EH (cell line): ENCODE measurements at places on chromosomes 6 and 20.

DNA sequence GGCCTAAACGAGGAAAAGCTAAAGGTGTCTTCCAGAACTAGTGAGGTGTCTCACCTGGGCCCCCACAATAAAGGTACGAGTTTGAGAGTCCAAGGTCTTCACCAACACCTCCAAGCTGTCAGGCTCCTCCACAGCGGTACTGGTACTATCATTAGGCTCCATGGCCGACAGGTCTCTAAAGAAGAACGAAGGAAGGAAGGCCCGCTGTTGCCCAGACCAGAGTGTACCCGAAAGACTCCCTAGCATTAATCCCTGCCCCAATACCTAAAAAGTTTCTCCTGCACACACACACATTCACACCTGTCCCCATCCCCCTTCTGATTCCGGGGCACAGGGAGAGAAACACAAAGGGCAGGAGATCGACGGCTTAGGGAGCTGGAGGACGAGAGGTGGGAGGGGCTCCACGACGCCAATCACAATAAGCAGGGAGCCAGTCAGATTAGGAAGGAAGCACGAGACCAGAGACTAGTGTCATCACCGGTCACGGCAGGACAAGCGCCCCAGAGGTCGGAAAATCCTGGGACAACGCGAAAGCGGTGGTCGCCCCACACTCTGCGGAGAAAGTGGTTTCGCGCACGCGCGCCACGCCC lies 764 bp downstream of the BAG6 start:
- peak; percentile 89 for DNase-seq

DNA sequence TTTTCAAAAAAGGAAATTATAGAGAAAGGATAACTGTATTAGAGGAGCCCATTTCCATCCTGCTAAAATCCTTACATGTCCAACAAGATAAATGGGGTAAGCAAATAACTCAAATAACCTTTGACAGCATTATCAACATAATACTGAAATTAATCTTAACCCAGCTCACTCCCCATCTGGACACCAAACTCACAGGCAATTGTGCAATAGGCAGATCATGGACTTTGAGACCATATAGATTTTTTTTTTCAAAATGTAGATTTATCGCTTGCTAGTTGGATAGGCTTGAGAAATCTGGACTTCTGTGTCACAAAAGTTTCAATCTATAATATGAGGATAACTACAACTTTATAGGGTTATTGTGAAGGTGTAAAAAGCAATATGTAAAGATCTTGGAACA lies 134.4 kb upstream of the ASCC3 start:
- DNase-seq: no peak

DNA sequence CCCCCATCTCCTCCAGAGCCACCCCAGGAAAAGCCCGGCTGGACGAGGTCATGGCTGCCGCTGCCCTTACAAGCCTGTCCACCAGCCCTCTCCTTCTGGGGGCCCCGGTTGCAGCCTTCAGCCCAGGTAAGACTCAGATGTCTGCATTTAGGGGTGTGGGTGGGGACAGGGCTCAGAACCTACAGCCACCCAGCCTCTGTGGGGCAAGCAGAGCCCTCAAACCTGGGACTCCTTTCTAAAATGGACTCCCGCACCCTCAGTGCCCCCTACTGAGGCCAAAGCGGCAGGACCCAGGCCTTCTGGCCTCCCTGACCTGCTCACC lies 1.7 kb downstream of the SLC2A4RG start:
- DNase-seq: no peak

DNA sequence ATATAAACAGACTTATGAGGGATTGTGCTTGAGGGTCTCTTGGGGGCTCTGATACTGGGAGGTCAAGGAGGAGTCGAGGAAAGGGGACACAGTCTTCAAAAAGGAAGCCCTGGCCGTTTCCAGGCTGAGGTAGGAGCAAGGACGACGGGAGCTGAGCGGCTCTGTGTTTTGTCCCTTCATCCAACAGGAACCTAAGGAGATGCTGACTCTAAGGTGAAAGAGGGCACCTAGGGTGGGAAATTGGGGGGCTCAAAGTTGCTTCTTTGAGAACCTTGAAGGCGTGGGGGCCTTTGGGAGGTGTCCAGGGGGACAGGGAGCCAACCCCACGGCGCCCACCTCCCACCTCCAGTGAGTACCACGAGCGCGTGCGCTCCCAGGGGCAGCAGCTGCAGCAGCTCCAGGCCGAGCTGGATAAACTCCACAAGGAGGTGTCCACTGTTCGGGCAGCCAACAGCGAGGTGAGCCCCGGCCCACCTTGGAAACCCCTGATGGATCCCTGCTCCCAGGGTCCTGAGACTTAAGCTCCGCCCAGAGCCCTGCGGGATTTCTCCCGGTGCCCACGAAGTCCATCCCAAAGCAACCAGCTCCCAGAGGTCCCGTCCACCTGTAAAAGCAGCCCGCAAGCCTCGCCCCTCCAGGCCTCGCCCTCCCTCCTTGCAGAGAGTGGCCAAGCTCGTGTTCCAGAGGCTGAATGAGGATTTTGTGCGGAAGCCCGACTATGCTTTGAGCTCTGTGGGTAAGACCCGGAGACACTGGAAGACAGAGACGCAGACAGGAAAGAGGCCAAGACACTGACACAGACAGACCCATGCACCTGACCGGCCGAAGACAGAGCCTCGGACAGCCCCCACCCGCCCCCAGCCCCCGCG lies 2.9 kb downstream of the SPAG4 start:
- DNase-seq: peak; percentile 44

- no peak for DNase-seq
These were observed 13.2 kb upstream of the HMGA1 start for GRCh38 chr6:34223381-34223955.

DNA sequence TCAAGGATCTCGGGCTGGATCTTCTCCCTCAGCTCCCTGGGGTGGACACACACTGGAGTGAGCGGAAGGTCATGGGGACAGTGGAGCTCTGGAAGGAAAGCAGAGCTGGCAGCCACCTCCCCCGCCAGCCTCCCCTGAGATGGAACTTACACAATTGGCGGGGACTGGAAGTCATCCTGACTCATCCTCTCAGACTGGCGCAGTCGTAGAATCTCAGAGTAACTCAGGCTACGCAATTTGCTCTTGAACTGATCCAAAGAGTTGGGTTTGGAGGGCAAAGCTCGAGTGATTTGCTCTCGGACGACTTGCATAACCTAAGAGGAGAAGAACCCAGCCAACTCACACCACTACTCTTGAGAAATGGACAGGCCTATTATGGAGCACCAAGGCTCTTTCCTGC lies 34.8 kb downstream of the ELMO2 start:
- DNase-seq: no peak

DNA sequence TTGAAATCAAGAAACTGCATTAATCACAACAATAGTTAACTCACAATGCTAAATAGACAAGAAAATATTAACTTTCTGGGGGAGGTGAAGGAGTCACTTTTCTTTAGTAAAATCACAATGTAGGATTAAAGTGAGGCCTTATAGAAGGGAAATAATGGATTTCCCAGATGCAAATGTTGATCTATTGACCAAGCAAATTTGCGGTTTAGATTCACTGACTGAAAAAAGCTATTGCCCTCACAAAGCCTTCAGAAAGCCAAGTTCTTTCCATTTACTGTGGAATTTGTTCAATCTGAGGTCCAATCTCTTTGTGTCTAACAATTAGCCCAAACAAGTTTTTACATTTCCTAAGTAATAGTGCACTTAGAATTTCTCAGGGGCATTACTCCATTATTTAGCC lies 95.1 kb upstream of the PTCHD4 start:
- DNase-seq: no peak

- no peak for DNase-seq
These were observed 136.5 kb downstream of the CDKAL1 start for GRCh38 chr6:20670750-20671149.

DNA sequence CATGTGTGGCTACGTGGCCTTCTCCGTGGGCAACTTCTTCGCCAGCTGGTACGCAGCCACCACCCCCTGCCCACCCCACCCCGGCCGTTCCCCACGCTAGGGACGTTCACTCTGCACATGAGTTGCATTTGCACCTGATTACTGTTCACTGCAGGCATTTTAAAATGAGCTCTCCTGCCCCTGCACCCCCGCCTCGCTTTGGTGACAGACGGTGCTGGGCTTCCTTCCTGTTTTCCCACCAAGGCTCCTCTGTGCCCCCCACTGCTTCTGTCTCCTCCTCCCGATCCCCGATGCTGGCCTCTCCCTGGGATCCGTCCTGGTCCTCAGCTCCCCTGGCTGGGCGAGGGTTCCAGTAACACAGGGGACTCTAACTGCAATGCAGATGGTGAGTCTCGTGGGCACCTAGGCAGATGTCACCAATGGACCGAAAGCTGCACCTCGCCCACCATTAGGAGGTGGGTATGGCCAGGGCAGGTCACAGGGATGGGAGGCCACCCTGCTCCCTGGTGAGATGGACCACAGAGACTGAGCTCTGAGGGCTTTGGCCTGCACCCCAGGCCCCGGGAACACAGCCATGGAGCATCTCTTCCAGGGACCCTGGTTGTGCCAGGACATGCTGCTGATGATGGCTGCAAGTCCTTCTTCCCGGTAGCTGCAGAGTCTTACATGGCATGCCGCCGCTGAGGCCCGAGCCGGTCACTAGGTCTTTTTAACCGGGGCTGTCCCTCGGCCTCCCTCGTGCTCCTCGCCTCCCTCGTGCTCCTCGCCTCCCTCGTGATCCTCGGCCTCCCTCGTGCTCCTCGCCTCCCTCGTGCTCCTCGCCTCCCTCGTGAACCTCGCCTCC lies 3.8 kb downstream of the UNC93A start:
- no peak for DNase-seq

DNA sequence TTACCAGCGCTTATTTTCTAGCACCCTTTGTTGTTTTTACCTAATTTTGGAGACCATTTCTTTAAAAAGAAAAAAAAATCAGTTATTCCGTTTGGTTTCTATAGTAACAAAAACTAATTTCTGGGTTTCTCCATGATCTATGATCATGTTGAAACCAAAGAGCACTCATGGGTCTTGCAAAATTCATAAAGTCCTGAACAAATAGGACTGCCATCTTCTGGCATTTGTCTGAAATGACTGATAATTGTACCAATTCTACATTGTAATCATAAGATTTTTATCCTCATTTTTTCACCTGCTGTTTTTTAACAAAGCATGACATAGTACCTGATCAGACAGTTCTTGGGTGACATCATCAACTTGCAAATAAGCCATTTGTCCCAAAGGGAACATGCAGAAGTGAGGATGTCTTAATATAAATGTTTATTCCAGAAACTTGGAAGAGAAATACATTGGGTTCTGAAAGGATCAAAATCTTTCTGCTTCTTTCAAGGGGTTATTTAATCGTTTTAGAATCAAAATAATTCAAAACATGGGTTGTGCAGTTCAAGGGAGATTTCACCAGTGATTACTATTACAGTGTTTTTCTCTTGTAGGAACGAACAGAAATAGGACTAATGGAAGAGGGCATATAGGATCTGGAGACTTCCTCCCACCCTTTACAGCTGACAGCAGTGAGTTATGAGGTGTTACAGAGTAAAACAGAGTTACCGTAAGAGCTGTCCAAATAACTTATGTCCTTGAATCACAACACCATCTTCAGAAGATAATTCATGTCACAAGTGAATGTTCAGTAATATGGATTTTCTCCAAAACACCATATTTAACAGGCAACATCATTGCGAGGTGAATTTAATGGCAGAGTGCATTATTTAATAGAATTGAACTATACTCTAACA lies 87.1 kb upstream of the GJE1 start:
- peak; percentile 63 for DNase-seq

DNA sequence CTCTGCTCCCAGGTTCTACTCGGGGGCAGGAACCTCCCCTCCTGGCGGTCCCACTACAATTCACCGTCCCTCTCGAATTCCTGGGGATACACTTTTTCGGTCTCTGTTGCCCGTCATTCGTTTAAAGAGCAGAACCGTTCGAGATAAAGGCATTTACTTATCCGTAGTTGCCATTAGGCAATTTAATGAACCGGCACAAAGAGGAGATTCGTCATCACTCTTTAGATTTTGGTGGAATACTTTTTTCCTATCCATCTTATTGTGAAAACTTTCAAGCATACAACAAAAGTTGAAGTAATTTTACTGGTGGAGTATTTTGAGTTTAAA lies 1.2 kb upstream of the CD24 start:
- DNase-seq: no peak

- no peak for DNase-seq
These were observed 258.7 kb upstream of the EXOC2 start for GRCh38 chr6:951399-952181.

DNA sequence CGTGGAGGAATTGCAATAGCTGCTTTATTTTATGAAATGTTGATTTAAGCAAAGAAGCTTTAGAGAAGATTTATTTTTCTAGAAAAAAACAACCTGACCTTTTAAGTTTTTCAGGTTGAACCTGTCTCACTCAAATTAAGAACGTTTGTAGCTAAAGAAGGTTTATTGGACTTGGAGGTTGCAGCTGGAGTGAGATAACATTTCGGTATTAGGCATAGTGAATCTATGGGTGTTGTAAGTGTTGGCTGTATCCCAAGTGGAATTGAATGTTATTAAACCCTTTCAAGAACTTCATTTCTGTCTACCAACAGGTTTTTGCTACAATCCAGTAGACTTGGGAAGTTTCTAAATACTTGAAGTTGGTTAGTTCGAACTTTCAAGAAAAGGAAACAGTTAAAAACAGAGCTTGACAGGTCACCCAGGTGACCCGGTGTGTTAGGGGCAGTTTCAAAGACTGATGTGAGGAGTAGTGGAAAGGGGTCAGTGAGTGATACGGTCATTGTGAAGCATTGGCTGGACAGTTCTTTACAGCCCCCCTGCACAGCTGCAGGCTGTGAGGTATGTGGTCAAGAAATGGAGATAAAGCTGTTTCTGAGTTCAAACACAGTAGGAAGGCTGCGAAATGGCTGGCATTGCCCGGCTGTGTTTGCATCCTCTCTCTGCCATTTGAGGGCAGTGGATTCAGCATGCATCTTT lies 2.4 kb upstream of the TBCC start:
- no peak for DNase-seq

DNA sequence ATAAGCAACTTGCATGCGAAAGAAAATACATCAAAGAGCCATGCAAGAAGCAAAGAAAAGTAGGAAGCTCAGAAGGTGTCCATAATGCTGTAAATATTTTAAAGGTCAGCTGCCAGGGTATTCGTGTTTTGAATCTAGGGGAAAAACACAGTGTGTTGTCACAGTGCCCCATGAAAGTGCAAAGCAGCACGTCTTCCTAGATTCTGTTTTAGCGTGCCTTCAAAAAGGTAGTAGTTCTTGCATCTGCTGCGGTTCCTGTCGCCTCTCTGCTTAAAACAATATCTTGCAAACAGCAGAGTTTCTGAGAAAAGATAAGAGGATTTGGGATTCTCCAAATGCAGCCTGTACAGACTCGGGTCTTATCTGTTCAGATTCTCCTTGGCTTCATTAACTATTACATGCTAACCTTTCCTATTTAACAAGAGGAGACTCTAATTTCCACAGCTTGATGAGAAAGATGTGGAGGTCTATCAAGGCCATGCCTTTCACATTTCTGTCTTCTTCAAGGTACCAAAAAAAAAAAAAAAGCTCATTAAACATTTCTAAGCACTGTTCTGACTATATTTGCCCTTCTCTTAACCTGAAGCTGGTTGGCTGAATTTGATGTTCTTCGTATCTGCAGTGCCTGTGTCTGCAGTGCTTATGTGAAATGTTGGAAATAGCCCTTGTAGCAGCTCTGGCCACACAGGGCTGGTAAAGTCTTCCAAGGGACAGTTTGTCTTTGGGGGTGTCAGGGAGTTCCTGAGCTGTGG lies 297.5 kb downstream of the ADGB start:
- no peak for DNase-seq
